ENCODE measurements at places on chromosomes 7 and 10.
A peak's percentile ranks its signal among the peaks of the same experiment; 100 is the strongest.

DNA sequence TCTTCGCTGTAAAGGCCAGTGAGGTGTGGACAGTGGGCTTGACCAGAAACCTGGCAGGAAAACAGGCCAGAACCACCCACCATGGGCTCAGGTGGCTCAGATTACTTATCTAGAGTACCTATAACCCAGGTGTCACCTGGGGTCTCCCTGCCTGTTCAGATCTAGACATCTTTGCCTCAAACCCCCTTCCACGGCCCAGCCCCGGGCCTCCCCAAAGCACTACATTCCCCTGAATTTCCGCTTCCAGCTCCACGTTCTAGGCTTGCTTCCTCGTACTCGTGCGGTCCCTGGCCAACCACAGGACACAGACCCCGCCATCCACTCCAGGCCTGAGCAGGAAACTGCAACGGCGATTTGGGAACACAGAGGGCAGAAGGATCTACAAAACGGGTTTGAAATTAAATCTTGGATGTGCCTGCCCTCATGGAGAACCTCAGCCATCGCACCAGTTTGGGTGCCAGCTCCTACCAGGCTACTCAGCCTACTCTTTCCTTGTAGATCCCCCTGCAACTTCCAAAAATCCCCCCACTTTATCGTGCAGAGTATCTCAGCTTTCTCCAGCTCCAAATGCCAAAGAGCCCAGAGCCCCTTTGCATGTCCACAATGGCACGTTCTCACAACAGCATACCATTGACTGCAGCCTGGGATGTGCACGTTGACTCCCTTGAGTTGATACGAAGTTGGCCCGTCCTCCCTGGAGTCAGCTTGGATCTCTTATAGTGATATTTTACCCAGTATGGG is 62.7 kb upstream of the CACUL1 start:
- no peak for DNase-seq

GRCh38 chr10:16854623-16855022 is 37.4 kb upstream of the RSU1 start:
- peak; percentile 47 for DNase-seq

- no peak for DNase-seq
Measured at GRCh38 chr10:17662193-17663138, 18.5 kb downstream of the STAM start.

- DNase-seq = no peak
Measured at GRCh38 chr10:13990392-13990805, 340.3 kb downstream of the FRMD4A start.

DNA sequence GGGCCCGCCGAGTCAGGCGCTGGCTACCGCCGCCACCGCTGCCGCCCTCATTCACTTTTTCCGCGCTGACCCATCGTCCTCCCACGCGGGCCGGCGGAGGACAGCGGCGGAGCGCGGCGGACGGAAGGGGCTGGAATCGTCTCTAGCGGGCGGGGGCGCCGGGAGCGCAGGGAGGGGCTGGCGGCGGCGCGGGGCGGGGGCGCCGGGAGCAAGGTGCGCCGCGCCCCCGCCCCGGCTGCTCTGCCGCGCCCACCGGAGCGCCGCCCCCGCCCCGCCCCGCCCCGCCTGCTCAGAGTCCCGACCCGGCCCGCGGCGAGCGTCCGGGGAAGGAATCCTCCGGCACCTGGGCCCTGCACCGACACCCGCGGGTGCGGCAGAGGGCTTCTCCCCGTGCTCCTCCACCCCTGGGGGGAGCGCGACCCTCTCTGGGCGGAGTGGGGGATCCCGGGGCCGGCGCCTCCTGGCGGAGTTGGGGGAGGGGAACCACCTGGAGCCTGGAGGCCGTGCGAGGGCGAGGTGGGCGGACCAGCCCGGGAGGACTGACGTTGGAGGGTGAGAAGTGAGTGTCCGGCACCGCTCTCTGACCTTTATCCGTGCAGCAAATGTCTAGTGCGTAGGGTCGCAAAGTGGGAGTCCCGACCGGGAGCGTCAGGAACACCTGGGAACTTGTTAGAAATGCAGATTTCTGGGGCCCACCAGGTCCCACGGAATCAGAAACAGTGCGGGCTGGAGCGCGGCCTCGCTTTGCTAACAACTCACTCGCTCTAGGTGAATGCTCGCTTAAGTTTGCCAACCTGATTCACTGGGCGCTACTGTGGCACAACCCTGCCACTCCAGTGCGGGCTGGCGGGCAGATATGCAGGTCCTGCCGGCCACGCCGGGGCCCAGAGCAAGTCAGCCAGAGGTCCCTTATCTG is at the start of gene COBL:
COBL (minus strand) TSS at position 144 of the 916 bp plus-strand sequence. CDS start 176 bp downstream, outside the sequence.
- DNase-seq = no peak

GRCh38 chr7:115229401-115230105 is 307.7 kb downstream of the MDFIC start:
- DNase-seq = peak; percentile 84

- no peak for DNase-seq
Measured at GRCh38 chr10:130817046-130817624, 494.4 kb downstream of the TCERG1L start.

DNA sequence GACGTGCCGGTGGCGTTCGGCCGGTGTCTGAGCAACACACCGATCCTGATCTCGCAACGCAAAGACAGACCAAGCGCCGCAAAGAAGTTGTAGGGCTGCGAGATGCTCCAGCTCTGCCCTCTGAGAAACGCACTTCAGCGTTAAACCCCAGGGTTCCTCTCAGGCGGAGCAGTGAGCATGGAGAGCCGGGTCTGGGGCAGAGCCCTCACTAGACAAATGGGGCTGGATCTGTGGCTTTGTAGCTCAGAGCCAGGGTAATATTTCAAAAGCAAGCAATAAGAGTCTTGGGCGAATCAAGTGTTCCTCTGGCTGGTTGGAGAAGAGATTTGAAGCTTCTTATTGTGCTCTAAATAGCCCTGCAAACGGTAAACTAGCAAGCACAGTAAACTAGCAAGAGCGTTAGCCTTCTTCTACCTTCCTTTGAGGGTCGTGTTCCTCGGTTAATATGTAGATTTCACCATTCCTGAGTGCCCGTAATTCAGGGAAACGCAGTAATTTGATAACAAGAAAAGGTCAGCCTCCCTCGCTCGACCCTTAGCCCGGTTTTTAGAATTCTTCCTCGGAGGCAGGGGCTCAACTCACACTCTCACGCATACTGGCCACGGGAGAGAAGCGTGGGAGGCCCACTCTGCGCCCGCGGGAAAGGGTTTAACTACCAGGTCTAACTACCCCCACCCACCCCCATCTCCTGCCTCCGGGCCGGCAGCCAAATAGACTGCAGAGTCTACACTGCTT is 6.7 kb downstream of the SKAP2 start:
- peak; percentile 89 for DNase-seq

GRCh38 chr10:24694086-24694485 is 29.6 kb downstream of the ARHGAP21 start:
- DNase-seq = peak; percentile 13

- no peak for DNase-seq
Measured at GRCh38 chr7:101913851-101914250, 96.4 kb downstream of the CUX1 start.

GRCh38 chr7:77752016-77752415 is 46.2 kb downstream of the TMEM60 start:
- no peak for DNase-seq

DNA sequence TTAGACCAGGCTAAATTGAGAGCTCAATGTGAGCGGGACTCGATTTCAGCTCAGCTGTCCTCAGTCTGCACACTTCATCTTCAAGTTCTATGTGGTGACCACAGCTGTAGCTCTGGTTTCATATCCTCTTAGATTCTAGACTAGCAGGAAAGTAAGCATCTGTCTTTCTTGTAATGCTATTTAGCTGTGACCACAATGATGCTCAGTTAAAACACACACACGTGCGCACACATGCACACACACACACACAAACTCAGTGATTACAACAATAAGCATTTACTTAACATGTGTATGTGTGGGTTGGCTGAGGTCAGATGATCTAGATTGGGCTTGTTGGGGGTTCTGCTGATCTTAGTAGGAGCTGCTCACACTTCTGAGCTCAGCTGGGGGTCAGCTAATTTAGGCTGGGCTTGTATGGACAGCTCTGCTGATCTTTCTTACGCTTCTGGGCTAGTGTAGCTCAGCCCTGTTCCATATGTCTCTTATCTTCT is 82.5 kb downstream of the ZNF365 start:
- no peak for DNase-seq

- no peak for DNase-seq
Measured at GRCh38 chr10:116133634-116134033, 139.4 kb downstream of the GFRA1 start.

Measured in NCI-H226 (cell line).